NCI-H526 treated with DMSO at 0.1 percent for 48 hours (cell line): ENCODE measurements at places on chromosomes 7 and 10.

GRCh38 chr7:106248600-106248999 lies 36.2 kb downstream of the NAMPT start:
- DNase-seq = no peak

DNA sequence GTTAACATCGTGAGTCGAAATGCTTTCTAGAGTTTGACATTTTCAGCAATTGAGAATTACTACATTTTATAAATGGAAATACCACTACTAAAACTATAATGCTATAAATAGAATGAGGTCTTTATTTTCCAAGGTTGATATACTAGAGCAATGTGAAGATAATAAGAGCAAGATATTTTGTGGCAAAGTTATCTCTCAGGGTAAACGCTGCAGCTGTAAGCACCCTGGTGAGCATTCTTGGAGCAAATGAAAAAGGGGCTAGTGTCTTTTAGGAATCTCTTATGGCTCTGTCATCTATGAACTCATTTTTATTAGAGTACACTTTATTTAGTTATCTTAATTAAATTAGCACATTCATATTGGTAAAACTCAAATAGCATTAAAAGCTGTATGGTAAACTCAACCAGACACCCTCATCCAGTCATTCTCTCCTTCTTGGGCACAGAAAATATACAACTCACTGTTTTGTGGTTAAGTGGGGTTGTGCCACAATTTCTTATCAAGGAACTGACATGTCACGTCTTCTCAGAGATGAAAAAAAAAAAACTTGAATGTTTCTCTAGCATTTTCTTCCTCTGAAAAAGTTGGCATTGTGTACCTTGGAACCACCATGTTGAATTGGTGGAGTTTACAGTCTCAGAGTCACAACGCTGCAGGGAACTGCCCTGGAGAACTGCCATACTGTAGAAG lies 289.5 kb upstream of the PFKP start:
- DNase-seq = no peak

GRCh38 chr10:30502266-30503060 lies 68.5 kb downstream of the MAP3K8 start:
- DNase-seq = no peak

DNA sequence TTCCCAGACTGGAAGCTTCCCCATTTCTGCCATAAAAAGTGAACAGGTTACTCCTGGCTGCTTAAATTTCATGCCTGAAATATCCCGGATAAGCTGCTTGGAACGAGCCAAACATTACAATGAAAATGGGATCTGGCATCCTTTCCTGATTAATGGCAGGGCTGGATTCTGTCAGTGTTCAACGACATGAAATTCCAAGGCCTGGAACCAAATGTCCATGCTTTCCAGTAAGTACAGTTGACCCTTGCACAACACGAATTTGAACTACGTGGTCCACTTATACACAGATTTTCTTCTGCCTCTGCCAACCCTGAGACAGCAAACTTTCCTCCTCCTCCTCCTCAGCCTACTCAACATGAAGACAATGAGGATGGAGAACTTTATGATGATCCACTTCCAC lies 65.4 kb downstream of the SGMS1 start:
- no peak for DNase-seq

DNA sequence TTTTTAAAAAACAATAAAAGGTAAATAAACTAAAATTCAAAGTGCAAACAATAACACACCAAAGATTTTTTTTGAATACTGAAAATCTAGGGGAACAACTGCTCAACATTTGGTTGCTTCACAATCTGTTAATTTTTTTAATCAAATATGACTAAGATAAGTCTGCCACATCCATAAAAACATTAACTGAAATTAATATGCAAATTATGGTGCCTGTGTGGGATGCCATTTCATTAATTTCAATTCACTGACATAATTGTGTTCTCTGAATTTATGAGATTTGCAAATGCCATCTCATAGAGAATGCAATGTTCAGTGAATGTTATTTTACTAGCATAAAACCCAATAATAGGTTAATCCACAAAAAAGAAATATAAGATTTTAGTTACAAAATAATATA lies 233.8 kb downstream of the LRRN3 start:
- no peak for DNase-seq

- no peak for DNase-seq
Measured at GRCh38 chr10:1134156-1134555, 78.0 kb downstream of the WDR37 start.

DNA sequence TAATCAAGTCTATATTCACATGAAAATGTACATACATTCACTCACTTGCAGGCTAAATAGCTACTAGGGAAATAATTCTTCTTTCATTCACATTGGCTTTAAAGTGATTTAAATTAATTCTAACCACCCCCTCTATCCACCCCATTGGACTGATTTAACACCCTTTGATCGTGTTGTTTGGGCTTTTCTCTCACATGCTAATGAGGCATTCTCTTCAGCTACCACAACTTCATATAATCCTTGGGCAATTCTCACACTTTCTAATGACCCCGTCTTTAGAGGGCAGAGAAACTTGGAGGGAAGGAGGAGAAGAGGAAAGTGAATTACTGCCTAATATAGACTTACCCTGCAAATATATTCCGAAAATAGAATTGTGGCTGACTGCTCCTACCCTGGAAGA lies 24.6 kb downstream of the GRM3 start:
- no peak for DNase-seq

GRCh38 chr10:45154502-45154901 lies 153.8 kb downstream of the ZNF22 start:
- DNase-seq = no peak

DNA sequence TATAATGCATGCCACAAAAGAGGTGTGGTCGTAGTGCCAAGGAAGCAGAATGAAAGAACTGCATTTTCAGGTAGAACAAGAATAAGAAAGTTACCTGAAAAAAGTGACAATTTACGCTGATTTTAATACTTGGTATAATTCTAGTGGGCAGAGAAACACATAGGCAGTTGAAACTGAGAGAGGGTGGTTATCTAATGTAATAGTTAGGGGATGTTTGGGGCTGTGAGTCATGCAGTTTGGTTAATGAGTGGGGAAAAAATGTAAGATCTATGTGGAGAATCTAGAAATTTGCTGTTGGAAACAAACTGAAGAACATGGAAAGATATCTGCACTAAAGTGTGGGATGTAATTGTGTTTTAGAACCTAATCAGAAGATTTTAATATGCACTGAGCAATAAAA lies 33.7 kb downstream of the ZNF37A start:
- DNase-seq = no peak

DNA sequence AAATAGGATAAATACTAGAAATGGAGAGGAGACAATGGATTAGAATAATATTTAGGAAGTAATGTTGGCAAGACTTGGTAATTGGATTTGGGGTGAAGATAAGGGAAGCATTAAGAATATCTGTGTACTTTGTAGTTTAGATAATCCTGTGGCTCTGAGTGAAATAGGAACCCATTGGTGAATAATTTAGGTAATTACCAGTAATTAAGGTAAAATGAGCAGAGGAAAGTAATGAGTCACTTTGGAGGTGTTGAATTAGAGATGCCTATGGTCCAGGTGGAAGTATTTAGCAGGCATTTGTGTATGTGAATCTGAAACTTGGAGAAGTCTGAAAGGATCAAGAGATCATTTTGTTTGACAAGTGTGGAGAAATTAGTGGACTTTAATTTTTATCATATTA lies 5.7 kb downstream of the C1GALT1 start:
- DNase-seq = no peak

DNA sequence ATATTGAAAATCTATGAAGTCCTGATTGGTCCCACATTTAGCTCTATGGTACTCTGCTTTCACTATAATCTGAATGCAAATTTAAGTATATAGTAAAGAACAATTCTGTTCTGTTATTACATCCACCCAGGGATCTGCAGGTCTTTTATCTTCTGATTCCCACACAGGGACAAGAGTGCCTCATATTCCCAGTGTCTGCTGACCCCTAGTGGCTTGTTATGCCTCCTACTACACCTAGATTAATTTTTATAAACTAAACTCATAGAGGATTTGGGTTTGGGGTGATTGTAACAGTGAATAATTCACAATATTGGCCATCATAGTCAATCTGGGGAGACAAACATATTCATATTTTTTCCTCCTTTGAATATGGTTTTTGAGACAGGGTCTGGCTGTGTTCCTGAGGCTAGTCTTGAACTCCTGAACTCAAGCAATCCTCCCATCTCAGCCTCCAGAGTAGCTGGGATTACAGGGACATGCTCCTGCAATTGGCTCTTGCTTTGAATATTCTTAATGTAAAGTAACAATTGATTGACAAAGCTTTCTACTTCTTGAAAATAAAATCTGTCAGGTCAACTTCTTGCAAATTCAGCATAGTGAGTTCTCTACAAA lies 282.1 kb downstream of the KCND2 start:
- peak; percentile 72 for DNase-seq

DNA sequence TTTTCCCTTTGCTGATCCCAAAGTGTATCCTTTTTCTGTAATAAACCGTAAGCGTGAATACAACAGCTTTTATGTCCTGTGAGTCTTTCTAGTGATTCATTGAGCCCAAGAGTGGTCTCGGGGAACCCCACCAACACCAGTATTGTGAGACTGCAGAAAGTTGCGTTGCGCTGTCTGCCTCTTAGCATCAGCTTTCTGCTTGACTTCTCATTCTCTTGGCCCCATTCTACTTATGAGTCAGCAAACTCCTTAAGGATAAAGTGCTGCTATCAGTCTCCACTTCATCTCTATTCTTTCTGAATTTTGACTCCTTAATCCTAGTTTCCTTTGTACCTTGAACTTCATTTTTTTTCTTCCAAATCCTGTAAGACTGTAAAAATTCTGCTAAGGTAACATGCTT lies 184.3 kb upstream of the MBL2 start:
- no peak for DNase-seq

GRCh38 chr7:24788961-24789576 lies 31.8 kb upstream of the GSDME start:
- no peak for DNase-seq

DNA sequence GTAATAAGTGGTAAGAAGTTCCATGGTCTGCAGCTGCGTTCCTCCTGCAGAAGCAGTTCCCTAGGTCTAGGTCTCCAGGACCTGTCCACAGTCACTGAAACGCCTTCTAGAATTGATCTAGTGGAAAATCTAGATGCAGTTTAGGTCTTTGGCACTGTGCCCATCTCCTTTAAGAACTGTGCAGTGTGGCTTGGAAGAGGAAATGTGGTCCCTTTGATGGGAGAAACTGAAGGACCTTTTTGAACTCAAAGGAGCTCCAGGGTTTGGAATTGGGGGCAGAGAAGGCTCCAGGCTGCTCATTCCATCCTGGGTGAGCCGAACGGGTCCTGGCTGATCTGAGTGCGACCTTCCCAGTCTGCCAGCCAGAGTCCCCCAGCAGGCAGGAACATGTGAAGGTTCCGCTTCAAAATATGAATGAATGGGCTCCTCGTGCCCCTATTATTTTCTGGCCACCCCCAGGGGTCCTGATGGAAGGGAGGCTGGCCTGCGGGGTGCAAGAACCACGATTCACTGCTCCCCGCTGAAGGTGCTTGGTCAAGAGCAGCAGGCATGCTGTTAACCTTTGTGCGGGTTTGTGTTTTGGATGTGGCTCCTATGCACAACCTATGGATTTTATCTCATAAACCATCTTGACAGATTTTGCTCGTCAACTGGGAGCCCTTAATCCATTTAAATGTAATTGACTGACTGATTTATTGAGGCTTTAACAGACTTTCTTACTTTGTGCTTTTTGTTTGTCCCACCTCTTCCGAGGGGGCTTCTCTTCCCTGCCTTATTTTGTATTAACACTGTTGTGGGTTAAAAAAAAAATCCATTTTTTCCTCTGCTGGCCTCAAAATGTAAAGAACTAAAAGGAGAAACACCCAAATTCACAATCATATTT lies 36.7 kb downstream of the ZNF467 start:
- DNase-seq = no peak

DNA sequence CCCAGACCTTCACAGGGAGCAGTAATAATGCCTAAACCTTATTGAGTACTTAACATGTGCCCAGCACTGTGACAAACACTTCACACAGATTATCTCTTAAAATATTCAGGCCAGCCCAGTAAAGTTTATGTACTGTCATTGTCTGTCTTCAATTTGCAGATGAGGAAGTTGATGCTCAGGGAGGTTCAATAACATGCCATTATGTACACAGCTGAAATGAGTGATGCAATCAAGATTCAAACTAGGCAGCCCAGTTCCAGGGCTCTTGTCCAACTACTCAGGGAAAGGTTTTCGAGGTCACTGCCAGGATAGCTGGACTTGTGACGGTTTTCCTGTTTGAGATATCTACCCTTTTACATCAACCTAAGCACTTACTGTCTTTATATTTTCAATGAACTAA lies 56.1 kb downstream of the AUTS2 start:
- DNase-seq = peak; percentile 48

GRCh38 chr7:31910191-31910590 lies 160.0 kb downstream of the PDE1C start:
- no peak for DNase-seq

GRCh38 chr7:50711271-50712175 lies 71.2 kb downstream of the GRB10 start:
- no peak for DNase-seq

DNA sequence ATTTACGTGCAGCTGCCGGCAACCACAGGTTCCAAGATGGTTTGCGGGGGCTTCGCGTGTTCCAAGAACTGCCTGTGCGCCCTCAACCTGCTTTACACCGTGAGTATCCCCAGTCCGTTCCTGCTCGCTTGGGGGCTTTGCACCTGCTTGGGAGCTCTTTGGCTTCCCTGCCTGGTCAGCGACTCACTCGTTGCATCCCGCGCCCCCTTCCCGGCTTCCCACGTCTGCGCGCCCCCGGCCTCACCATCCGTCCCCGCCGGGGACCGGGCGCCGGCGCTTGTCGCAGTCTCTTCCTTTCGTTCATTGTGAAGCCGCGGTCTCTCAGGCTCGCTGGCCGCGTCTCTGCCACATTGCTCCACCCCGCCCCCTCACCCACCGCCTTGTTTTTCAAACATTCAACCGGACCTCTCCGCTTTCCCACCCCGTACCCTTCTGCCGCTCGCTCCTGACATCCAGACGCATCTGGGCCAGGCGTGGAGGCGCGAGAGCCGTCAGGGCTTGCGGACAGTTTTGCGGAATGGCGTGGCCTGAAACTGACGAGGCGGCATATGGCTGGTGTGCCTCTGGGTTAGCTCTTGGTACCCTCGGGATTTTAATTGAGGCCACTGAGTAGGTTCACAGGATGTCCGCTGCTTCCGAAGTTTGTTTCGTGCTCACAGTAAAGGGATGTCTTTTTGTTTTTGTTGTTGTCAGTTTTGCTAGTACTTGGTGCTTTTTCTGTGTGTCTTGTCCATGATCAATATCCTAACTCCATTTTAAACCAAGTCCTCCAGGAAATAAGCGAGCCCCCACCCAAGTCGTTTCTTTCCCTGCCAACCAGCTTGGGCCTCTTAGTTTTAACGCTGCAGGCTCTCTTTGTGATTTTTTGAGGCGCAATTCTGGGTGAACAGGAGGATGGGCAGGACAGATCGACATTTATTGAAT lies 639 bp downstream of the TSPAN13 start:
- peak; percentile 64 for DNase-seq

GRCh38 chr7:126608339-126608776 lies 644.4 kb downstream of the GRM8 start:
- peak; percentile 31 for DNase-seq

- DNase-seq = no peak
Measured at GRCh38 chr7:110856704-110857103, 234.2 kb upstream of the LRRN3 start.

GRCh38 chr10:73398024-73398423 lies 15.8 kb downstream of the ANXA7 start:
- no peak for DNase-seq

- DNase-seq = no peak
Measured at GRCh38 chr7:150998341-150998740, 7.5 kb downstream of the NOS3 start.

- DNase-seq = no peak
Measured at GRCh38 chr7:16670731-16671344, 24.9 kb downstream of the BZW2 start.
